ENCODE measurements at places on chromosomes 1 and 21.

- no peak for DNase-seq
These were observed 111.6 kb upstream of the ERRFI1 start for GRCh38 chr1:8137481-8138244.

GRCh38 chr1:183209533-183210158 lies 23.6 kb downstream of the LAMC2 start:
- DNase-seq, result no peak

DNA sequence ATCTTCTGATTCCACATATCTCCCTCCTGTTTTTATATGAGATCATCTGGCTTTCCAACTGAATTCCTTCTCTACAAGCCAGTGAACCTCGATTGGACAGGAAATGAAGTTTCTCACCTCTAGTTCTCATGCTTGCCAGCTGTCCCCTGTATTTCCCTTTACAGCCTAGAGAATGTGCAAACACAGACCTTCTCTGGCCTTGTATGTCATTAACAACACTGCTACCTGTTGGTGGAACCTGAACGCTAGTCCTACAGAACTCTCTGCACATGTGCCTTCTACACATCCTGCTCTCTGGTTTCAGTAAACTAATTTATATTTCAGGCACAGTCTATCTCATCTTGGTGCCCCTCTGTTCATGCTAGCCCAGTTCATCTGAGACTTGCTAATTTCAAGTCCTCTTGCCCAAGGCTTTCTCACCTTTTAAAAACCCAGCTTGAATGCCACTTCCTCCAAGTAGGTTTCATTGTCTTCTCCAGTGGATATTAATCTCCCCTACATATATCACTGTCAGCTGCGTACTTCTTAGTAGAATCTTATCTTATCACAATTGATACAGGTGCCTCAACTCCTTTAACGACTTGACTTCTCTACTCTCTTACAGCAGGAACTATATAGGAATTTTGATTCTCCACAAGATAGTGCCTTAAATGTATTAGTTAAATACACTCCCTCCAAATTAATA lies 549.9 kb downstream of the PLPP3 start:
- DNase-seq, result no peak

GRCh38 chr1:16925635-16926490 lies 4.1 kb downstream of the CROCC start:
- DNase-seq, result no peak

DNA sequence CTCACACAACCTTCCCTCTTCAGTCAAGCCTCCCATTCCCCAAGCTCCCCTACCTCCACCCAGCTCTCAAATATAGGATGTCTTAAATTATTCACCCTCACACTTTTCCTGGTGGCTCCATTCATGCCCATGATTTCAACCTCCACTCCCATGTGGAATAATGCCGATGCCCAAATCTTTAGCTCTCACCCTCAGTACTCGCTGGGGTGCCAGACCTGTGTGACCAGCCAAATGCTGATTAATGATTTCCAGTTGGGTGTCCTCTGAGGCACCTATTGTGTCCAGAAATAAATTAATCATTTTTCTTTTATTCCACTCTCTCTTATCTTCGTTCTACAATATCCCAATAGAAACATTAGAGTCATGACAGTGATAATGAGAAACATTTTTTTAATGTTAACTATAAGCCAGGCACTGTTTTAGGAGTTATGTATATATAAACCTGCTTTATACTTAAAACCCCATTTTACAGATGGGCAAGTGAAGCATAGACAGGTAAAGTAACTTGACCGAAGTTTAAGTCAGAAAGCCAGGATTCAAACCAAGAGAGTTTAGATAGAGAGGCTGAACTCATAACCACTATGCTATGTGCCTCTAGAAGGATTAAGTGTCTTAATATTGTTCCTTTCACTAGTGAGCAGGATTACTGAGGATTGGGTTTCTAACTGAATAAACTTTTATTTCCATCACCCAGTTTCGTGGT lies 209.7 kb downstream of the DUSP10 start:
- no peak for DNase-seq

- DNase-seq, result no peak
These were observed 288.5 kb upstream of the POU3F1 start for GRCh38 chr1:38334930-38335592.

- DNase-seq, result no peak
These were observed 108.4 kb upstream of the ZNHIT6 start for GRCh38 chr1:85816606-85817005.

GRCh38 chr1:236089046-236089773 lies 24.3 kb upstream of the NID1 start:
- DNase-seq, result no peak
